ENCODE measurements at places on chromosomes 3 and 15. TPM values are rescaled to one million over a fixed set of nuclear protein-coding genes. Genes with fewer than 3 reads are reported as not detected.

GABRB3 gene
- 0.57 TPM for total RNA-seq

GATA2 gene
- 38.3 TPM for total RNA-seq

GOLGA6D gene
- not detected for total RNA-seq

SKOR1 gene
- total RNA-seq: 0.07 TPM

LRRN1 gene
- 0.07 TPM for total RNA-seq

ISY1 gene
- 28.1 TPM for total RNA-seq

SRGAP3 gene
- 0.53 TPM for total RNA-seq

C3orf80 gene
- total RNA-seq: not detected

GNAT1 gene
- total RNA-seq: not detected

PLS1 gene
- total RNA-seq: 2.4 TPM

GPX1 gene
- total RNA-seq: 363 TPM

ASB14 gene
- not detected for total RNA-seq

PGBD4 gene
- total RNA-seq: 1.7 TPM
